ENCODE measurements at places on chromosomes 7 and 10.

- peak; percentile 2 for DNase-seq
These were observed 565 bp downstream of the ATP5MK start for GRCh38 chr10:103395754-103396066.

GRCh38 chr10:15609246-15609645 lies 110.5 kb downstream of the ITGA8 start:
- no peak for DNase-seq

GRCh38 chr7:40205992-40206391 lies 71.2 kb downstream of the SUGCT start:
- no peak for DNase-seq

DNA sequence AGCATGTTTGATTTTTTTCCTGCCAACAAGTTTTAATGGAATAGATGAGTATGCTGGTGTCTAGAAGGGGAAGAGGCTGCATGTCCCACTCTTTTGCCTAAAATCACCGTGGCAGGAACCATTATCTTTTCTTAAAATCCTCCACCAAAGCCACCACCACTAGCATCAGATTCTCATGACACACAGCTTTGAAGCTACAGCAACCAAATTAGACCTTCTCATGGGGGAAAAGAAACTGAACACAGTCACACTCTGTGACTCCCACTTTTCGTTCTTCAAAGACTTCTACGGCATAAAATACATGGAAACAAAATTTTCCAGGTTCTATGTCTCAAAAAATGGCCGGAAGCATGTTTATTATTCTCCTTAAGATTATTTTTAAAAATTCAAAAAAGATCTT lies 81.8 kb downstream of the SGMS1 start:
- no peak for DNase-seq

DNA sequence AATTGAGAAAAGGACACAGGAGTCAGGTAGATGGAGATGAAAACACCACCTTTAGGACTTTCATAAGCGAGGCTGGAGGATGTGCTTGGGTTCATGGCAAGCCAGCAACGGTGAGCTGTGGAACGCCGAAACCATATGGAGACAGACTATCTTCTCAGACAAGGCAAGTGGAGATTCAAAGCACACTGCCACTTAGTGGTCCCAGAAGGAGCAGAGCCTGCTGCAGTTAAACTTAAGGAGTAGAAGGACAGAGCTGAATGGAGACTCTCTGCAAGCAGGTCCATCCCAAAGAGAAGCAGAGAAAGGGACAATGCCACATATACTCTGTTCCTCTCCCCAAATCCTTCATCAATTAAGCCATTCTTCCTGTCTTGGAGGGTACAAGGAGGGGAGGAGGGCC lies 236.3 kb upstream of the HABP2 start:
- no peak for DNase-seq

- DNase-seq = no peak
These were observed 19.2 kb downstream of the TMEM270 start for GRCh38 chr7:73879977-73880681.

GRCh38 chr10:73785721-73786511 lies 510 bp downstream of the ZSWIM8 start:
- no peak for DNase-seq
